Right lung (tissue), 10 donors: ENCODE measurements at places on chromosomes 11 and 22.

DNA sequence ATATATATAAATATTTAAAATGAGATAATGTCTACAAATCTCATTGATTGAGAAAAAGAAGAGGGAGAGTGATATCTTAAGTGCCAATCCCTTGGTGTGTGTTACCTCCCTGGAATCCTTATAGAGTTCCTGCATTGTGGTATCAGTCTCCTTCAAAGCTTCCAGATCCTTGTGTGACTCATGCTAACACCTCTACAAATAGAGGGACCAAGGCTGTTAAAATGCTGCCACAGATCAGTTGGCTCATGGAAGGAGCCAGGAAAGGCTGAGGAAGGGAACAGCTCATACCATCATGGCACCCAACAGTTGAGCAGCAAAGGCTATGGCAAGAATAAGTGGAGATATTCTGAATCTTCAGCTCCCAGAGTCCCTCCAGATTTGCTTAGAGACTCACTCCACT lies 163.6 kb upstream of the ISX start:
- no peak for DNase-seq

DNA sequence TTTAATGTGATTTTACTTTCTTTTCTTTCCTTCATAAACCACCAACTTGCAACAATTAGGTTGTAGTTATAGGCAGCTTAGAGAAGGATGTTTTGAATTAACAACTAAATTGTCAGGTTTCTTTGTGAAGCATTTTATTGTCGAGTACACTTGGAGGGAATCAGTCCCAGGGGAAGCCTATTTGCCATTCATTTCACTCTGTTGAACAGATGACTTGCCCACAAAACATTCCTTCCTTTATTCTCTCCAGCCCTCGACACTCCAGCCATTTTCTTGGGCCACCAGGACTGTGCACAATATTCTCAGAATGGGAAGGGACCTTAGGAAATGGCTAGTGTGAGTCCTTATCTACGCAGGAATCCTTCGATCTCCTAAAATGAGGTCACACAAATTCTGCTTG lies 620.6 kb downstream of the SOX6 start:
- DNase-seq = no peak

GRCh38 chr11:134356656-134357544 lies 25.1 kb downstream of the GLB1L2 start:
- DNase-seq = no peak

GRCh38 chr11:76698321-76699043 lies 27.9 kb upstream of the LRRC32 start:
- DNase-seq = no peak

- DNase-seq = no peak
Measured at GRCh38 chr11:111723595-111723994, 42.6 kb downstream of the PPP2R1B start.

DNA sequence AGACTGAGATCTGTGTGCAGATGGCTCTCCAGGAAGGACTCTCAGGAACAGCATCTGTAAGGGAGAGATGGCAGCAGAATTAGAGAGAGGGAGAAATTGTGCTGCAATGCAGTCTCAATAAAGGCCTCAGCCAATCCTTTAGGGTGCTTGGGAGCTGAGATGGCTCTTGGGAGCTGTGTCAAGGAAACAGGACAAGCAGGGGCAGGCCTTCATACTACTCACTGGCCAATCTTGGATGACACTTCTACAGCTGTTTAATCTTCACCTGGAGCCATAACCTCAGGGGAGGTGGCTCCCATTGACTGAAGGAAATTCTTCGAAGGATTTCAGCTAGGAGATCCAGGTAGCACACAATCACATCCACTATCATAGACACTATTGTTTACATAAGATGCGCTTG lies 10.0 kb downstream of the OR5B21 start:
- no peak for DNase-seq

DNA sequence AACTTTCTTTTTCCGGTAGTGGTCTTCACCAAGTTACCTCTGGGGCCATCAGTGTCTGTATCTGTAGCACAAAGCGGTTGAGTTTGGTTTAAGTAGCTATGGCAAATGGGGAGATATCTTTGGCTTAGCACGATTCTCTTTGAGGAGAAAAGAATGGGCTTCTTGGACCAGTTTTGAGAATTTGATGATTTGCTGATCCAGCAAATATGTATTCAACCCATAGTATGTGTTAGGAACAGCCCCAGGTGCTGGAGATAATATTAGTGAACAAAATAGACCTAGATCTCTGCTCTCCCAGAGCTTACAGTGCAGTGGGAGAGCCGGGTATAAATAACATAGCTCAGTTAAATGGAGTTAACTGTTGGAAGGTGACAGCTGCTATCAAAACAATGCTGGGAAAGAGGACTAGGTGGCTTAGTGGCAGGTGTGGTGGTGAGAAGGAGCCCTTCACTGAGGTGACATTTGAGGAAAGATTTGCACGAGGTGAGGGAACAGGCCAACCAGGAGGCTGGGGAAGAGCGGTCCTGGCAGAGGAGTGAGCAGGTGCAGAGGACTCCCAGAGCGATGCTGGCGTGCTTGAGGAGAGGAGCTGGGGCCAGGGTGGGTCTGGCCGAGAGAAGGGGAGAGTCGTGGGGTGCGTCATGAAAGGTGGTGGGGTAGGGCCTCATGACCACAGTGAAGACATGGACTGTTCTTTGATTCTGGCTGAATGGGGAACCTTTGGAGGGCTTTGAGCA lies 5.0 kb downstream of the TBC1D22A start:
- no peak for DNase-seq

- DNase-seq = no peak
Measured at GRCh38 chr11:14656536-14657457, 13.2 kb downstream of the PDE3B start.

GRCh38 chr11:62013537-62014476 lies 46.4 kb upstream of the FTH1 start:
- no peak for DNase-seq

DNA sequence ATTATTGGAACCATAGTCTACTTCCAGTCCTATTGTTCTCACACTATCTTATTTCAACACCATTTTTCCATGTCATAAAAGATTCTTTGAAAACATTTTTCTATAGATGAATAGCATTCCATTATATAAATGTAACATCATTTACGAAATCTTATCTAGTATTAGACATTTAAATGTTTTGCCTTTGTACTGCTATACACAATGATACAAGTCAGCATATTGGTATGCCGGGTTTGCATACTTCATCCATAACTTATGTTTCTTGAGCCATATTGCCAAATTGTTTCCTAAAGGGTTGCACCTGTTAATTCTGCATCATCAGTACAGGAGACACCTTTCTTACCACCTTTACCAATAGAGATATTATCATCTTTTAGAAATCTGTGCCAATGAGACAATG lies 68.2 kb downstream of the SYT13 start:
- no peak for DNase-seq

GRCh38 chr22:18088825-18089568 lies 11.2 kb downstream of the PEX26 start:
- no peak for DNase-seq

DNA sequence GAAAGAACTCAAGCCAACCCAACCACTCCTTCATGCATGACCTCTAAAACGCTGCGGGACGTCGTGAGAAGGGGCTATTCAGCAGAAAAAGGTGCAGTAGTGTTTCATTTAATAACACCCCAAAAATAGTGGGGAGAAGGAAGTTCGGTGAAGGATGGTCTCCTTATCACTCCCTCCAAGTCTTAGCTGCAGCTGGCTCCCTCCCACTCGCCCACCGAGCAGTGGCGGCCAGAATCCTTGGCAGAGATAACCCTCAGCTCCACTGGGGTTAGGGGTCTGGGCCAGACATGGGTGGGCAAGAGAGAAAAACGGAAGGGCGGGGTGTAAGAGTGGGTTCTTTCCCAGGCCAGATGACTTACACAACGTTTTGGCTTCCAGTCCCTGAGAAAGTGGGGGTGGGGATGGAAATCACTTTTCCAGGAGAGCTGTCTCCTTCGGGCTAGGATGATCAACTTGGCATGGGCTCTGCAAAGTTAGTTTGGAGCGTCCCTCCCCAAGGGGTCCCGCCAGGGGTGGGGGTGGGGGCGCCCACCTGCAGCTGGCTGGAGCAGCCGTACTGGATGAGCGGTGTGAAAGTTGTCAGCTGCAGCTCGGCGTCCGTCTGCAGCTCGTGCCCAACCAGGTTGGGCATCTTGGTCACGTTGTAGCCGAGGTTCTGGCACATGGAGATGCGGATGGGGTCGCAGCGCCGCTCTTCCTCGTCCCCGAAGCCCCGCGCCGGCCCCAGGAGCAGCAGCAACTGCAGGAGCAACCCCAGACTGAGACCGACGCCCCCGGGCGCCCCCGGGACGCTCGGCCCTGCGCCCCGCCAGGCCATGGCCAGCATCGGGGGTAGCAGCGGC lies 705 bp downstream of the FZD4 start:
- DNase-seq = no peak

DNA sequence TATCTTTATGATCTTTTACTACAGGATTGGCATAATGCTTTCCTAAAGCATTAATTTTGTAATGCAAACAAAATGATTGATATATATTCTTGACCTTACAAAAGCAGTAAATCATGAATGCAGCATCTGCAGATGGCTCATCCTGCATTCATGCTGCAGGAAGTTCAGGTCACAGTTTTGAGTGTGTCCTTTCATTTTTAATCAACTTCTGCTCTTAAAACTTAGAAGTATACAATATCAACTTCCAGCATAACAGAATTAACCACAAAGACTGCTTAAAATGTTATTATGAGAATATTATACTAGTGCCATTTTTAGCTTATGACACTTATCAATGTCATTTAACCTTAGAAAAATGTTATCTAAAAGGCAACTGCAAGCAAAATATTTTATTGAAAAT lies 54.0 kb downstream of the SLC36A4 start:
- no peak for DNase-seq

DNA sequence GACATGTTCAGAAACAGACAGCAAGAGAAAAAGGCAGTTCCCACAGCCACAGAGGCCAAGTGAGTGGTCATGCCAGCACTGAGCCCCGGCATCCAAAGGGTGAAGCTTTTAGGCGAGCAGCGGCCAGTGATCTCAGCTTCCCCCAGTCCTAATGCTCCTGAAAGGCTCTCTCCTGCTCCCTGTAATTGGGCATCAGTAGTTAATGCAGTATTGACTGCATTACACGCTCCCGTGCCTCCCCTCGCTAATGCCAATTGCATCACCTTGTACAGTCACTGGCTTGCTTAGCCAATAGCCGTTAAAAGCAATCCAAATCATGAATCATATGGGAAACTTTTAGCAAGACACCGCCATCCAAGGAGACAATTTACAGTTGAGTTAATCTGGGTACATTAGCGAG lies 4.9 kb downstream of the LMO1 start:
- DNase-seq = no peak

DNA sequence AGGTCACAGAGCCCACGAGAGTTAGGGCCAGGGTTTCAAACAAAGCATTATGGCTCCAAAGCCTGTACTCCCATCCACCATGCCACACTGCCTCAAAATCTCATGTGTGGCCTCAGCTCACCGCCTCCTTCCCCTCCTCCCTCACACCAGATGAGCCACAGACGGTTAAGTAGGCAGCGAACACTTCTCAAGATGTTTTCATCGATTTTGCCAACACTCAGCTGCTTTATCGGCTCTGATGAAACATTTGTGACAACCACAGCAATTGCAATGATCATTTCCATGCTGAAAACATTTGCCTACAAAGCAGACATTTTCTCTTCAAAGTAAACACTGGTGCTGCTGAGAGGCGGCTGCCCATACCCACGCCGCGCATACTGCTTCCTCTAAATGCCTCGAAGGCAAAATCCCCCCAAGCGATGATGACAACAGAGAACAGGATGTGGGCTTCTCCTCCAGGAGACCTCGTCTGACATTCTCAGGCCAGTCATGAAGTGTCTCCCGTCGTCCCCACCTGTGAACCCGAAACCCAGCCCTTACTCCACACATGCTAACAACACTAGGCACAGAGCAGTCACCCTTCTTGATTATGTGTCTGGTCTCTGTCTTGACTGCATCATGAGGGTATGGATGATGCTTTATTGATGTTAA lies 599.2 kb downstream of the SOX6 start:
- DNase-seq = no peak

DNA sequence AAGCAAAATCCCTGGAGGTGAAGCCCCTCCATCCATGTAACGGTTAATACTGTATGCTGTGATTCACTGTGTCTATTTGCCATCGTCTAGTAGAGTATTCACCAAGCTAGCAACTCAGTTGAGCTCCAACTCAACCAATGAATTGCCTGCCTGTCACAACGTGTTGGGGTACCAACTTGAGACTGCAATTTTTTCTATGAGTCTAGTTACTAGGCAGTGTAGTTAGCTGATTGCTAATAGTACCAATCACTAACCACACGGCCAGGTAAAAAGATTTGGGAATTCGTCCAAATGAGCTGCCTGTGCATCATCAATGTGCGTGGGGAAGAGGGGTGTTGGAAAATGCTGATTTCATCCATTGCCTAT lies 1.0 kb upstream of the BTG4 start:
- no peak for DNase-seq

DNA sequence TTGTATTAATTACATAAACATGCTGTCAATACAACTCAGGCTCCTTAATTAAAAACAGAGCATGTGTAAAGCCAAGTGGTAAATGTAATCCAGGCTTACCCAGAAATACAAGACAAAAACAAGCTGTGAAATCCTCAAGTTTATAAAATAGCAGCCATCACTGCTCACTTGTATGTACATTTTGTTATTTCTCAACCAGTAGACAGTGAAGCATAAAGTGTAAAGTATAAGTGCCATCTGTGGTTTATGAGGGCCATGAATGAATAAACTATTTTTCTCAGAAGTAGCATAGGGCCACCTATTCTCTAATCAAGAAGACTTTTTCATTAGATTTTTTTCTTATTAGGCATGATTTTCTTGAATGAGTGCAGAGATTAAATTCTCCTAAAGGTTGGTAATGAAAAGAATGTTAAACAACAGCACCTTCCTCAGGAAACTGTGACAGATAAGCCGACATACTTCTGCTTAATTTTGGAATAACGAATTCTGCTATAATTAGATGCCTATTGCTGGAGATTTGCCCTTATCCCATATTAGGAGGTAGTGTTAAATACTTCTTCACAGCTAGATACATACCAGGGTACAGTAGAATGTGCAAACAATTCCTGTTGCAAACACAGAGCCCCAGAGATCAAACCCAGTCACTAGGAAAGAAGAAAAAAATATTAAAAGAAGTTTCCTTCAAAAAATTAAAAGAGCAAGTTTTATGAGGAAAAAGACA lies 13.0 kb downstream of the SLC5A12 start:
- peak; percentile 67 for DNase-seq

GRCh38 chr11:61142424-61142823 lies 18.8 kb downstream of the VPS37C start:
- DNase-seq = no peak

- no peak for DNase-seq
Measured at GRCh38 chr11:5631969-5632635, 7.3 kb downstream of the TRIM34 start.

- no peak for DNase-seq
Measured at GRCh38 chr11:74677131-74677530, 54.1 kb downstream of the CHRDL2 start.

- no peak for DNase-seq
Measured at GRCh38 chr11:2375341-2375853, 1.7 kb upstream of the CD81 start.

DNA sequence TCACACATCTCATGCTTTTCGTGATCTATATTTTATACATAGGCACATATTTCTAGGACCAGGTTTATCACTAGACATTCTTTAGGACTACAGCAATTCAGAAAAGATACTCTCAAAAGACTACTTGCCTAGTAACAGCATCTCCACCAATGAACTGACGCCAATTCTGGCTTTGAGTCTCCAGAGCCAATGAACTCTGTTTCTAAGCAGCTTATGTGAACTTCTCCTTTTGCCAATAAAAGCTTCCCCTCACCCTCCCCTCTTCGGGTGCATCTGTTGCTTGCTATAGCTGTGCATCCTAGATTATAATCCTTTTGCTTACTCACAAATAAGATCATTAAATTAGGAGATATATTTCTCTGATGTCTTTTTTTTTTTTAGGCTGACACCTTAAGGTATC lies 11.4 kb upstream of the ANKK1 start:
- no peak for DNase-seq

- no peak for DNase-seq
Measured at GRCh38 chr22:40721266-40721665, 42.0 kb downstream of the MCHR1 start.
